ENCODE measurements at places on chromosomes 1 and 21. TPM values are rescaled to one million over a fixed set of nuclear protein-coding genes. Genes with fewer than 3 reads are reported as not detected.

The ITGB2 gene
- 1,044 TPM for total RNA-seq

The EXOC8 gene
- 13.9 TPM for total RNA-seq

The PRDM15 gene
- total RNA-seq: 5.3 TPM

The NR1I3 gene
- not detected for total RNA-seq

The SPRR1B gene
- total RNA-seq: not detected

The GJB5 gene
- not detected for total RNA-seq

The ELAPOR1 gene
- total RNA-seq: 0.51 TPM

The PMVK gene
- 22.4 TPM for total RNA-seq

The KRTAP6-3 gene
- total RNA-seq: not detected

The AQP10 gene
- total RNA-seq: not detected

The RIPPLY3 gene
- not detected for total RNA-seq

The PTAFR gene
- 6.4 TPM for total RNA-seq

The BGLAP gene
- total RNA-seq: 0.68 TPM

The SELP gene
- 5.1 TPM for total RNA-seq

The SLAMF9 gene
- total RNA-seq: 0.66 TPM

The ANXA9 gene
- total RNA-seq: not detected

The MAP1LC3C gene
- 3.1 TPM for total RNA-seq

The C1orf87 gene
- total RNA-seq: not detected

The TFAP2E gene
- 0.22 TPM for total RNA-seq

The CELA2A gene
- not detected for total RNA-seq

The HES4 gene
- total RNA-seq: 6.5 TPM

The CACNA1S gene
- not detected for total RNA-seq

The MEX3A gene
- 0.33 TPM for total RNA-seq

The LRRC38 gene
- total RNA-seq: not detected

The ANKRD65 gene
- total RNA-seq: 4.1 TPM

The PCNT gene
- 43.0 TPM for total RNA-seq

The RIMS3 gene
- total RNA-seq: 0.33 TPM

The TENT5C gene
- total RNA-seq: 2.2 TPM

The TCHHL1 gene
- total RNA-seq: not detected

The SOD1 gene
- 327 TPM for total RNA-seq

The SPRR4 gene
- not detected for total RNA-seq

The CLDN14 gene
- not detected for total RNA-seq
